Activated CD4-positive, alpha-beta memory T cell treated with anti-CD3 and anti-CD28 coated beads for 36 hours (primary cell): ENCODE measurements at places on chromosomes 2 and 18.

GRCh38 chr2:239775623-239776435 lies 249.3 kb downstream of the NDUFA10 start:
- peaks cover 3% of the 10 kb centered on the region for H3K36me3 ChIP-seq
- no peak for DNase-seq
- H3K4me3 ChIP-seq: no peak overlapping the region
- H3K4me1 ChIP-seq: no peaks in the 10 kb centered on the region
- H3K27ac ChIP-seq: no peak overlapping the region

- no peak for DNase-seq
- no peaks in the 10 kb centered on the region for H3K4me1 ChIP-seq
- no peaks in the 10 kb centered on the region for H3K36me3 ChIP-seq
- H3K27ac ChIP-seq: no peak overlapping the region
- no peaks in the 10 kb centered on the region for H3K27me3 ChIP-seq
Observed at GRCh38 chr2:3885629-3886628, 182.6 kb downstream of the DCDC2C start.

GRCh38 chr2:234320066-234320465 lies 176.8 kb downstream of the ARL4C start:
- peaks cover 27% of the 10 kb centered on the region for H3K4me1 ChIP-seq
- no peak overlapping the region for H3K27ac ChIP-seq
- H3K4me3 ChIP-seq: no peak overlapping the region
- H3K27me3 ChIP-seq: no peaks in the 10 kb centered on the region

- H3K4me1 ChIP-seq: peaks cover 4% of the 10 kb centered on the region
- H3K36me3 ChIP-seq: no peaks in the 10 kb centered on the region
- DNase-seq: no peak
- H3K27ac ChIP-seq: no peak overlapping the region
- peaks cover 7% of the 10 kb centered on the region for H3K27me3 ChIP-seq
Observed at GRCh38 chr2:131004446-131005209, 88.6 kb downstream of the FAM168B start.

DNA sequence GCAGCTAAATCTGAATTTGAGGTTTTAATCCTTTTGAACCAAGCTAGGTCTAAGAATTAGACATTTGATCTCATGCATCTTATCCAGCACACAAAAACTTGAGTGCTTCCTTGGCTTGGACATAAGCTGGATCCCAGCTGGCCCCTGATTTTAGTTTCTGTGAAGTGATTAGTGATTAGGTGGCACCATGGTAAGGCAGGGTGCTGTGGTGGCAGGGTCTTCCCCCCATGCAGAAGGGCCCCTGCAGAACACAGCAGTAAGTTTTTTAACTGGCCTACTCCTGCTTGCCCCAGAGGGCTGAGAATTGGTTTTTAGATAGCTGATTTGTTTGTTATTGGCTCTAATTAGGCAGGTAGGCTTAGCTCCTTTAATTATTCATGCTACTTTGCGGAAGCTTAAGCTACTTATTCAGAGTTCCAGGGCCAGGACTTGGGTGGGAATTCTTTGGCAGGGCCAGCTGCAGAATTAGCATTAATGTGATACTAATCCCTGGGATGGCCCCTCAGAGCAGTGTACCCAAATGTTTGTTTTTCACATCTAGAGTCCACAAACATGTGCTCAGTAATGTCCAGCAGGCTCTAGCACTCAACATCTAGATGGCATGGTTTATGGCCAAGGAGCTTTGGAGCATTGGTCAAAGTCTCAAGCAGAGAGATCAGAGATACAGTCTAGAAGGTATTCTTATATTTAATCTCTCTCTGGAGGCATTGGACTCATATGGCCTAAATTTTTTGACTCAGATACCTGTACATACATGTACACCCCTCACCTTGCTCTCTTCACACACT lies 99.6 kb downstream of the FMNL2 start:
- peaks cover 7% of the 10 kb centered on the region for H3K27me3 ChIP-seq
- no peak overlapping the region for H3K27ac ChIP-seq
- H3K4me3 ChIP-seq: no peak overlapping the region
- no peaks in the 10 kb centered on the region for H3K4me1 ChIP-seq
- no peak for DNase-seq

DNA sequence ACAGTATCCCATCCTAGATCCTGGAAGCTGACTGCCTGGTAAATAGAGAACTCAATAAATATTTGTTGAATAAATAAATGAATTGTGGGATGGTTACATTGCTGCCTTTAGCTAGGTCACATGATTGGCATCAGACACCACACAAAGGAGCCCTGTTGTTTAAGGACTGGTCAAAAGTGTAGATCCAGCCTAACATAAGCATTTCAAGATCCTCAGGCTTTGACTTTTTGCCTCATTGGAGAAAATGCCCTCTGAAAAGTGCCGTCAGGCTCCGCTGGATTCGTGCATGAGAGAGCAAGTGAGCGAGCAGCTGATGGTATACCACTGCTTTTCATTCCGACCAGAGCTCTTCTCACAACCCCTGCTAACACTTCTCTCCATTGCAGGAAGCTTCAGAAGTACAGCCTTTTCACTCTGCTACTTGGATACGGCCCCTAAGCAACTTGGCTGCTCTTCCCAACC lies 1.3 kb upstream of the ZNF24 start:
- peaks cover 11% of the 10 kb centered on the region for H3K36me3 ChIP-seq
- H3K27ac ChIP-seq: no peak overlapping the region
- no peak for DNase-seq
- no peaks in the 10 kb centered on the region for H3K27me3 ChIP-seq
- H3K4me3 ChIP-seq: peak overlapping the region; percentile 87

- no peaks in the 10 kb centered on the region for H3K27me3 ChIP-seq
- no peak overlapping the region for H3K27ac ChIP-seq
- H3K4me3 ChIP-seq: no peak overlapping the region
- no peak for DNase-seq
- H3K4me1 ChIP-seq: no peaks in the 10 kb centered on the region
Observed at GRCh38 chr2:14756981-14757657, 124.6 kb downstream of the LRATD1 start.

DNA sequence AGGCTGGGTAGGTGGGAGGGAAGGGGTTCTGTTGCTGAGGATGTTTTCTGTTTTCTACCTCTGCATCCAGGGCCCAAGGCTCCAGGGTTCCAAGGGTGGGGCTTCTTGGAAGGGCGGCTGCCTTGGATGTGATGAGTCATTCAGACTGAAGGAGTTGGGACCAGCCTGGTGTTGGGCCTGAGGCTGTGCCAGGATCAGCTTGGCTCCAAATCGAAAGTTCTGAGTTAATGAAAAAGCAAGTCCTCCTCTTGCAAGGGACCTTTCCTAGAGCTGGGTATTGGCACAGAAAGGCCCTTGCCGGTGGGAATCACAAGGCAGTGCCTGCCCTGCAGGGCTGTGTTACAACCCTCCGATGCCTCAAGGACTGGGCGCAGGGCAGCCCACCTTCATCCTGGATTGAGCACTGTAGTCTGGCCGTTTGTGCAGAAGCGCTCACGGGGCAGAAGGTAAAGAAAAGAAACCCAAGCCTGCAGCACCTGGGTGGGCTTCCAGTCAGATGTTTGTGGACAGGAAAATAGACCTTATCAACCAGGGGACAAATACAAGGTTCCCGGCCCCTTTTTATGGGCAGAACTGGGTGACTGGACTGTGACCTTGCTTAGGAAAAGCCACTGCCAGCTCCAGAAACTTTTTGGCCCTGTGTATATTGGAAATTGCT lies 52.5 kb upstream of the MCFD2 start:
- no peaks in the 10 kb centered on the region for H3K27me3 ChIP-seq
- H3K4me3 ChIP-seq: no peak overlapping the region
- H3K27ac ChIP-seq: no peak overlapping the region

- H3K4me1 ChIP-seq: no peaks in the 10 kb centered on the region
- H3K27ac ChIP-seq: no peak overlapping the region
- DNase-seq: no peak
- H3K36me3 ChIP-seq: no peaks in the 10 kb centered on the region
- H3K4me3 ChIP-seq: no peak overlapping the region
Observed at GRCh38 chr2:215657844-215658243, 222.0 kb upstream of the FN1 start.

DNA sequence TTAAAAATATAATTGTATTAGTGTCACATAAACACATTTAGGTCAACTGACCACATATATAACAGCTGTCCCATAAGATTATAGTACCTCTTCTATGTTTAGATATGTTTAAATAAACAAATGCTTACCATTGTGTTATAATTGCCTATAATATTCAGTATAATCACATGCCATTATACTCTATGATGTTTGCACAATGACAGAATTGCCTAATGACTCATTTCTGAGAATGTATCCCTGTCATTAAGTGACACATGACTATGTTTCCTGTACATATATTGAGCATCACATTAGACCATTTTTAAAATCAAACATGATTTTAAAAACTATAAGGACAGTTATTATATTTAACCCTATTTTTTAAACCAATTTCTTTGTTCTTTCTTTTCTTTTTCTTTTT lies 89.8 kb downstream of the HS6ST1 start:
- peaks cover 6% of the 10 kb centered on the region for H3K27me3 ChIP-seq
- H3K4me1 ChIP-seq: peaks cover 2% of the 10 kb centered on the region
- no peak overlapping the region for H3K27ac ChIP-seq
- H3K36me3 ChIP-seq: no peaks in the 10 kb centered on the region

- H3K27ac ChIP-seq: no peak overlapping the region
- DNase-seq: no peak
- no peaks in the 10 kb centered on the region for H3K36me3 ChIP-seq
Observed at GRCh38 chr2:83565181-83565580, 893.9 kb downstream of the SUCLG1 start.
